EH (cell line): ENCODE measurements at places on chromosomes 3 and 15.

GRCh38 chr3:45772341-45773035 lies 23.8 kb downstream of the SLC6A20 start:
- no peak for DNase-seq

- DNase-seq: no peak
These were observed 13.3 kb downstream of the SFMBT1 start for GRCh38 chr3:53032609-53033008.

GRCh38 chr15:96325541-96326327 lies 4.8 kb upstream of the NR2F2 start:
- DNase-seq: peak; percentile 75

GRCh38 chr15:63481105-63481810 lies 23.1 kb upstream of the USP3 start:
- peak; percentile 69 for DNase-seq

DNA sequence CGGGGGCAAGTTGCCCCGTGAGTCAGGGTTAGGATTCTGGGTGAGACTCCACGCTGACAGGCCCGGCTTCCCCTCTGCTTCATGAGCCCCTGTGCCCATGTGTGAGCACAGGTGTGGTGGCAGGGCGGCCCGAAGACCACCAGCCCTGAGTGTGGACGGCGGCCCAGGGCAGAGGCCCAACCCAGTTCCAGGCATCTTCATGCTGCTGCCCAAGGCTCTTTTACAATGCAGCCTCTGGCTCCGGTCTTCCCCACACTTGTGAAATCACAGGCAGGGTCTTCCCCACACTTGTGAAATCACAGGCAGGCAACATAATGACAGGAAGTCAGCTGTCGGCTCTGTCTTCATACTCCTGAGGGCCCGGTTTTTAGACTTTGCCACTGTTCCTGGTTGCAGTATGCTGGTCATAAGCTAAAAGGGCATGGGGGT lies 78.8 kb downstream of the AAGAB start:
- DNase-seq: peak; percentile 58

- peak; percentile 45 for DNase-seq
These were observed 723 bp upstream of the DRD3 start for GRCh38 chr3:114179575-114179974.

DNA sequence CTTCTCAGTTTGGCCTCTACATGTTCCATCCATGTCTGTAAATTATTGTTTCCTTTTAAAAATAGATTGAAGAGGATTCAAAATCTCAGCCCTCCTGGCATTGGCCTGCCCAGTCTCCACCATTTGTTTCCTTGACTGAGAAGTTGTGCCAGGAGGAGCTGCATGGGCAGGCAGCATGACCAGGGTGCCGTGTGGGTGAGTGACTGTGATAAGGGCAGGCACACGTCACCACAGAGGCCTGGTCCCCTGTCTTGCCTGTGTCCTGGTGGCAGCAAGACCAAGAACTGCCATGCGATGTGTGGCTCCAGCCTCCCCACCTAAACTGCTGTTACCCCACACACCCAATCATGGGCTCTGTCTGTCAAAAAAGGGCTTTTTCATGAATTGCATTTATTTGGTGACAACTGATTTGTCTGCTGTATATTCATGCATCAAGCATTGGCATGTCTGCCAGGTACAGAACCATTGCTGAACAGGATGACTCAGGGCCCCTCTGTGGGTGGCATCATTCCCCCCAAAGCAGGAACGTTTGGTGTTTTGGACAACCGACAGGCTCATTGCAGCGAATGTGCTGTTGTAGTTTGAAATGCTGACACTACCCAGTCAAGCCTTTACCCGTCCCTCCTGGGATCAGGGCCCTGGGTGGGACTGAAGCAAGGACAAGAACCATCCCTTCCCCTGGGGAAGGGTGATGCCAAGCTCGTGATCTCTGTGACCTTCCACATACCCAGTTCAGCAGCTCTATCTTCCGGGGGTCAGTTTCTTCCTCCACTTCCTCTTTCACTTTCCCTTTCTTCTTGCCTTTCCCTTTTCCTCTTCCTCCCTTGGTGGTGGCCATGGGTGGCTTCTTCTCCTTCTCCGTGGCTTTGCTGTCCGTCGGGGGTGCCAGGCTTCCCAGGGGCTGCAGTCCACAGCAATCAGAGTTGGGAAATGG lies 51.6 kb downstream of the TRPM1 start:
- no peak for DNase-seq

DNA sequence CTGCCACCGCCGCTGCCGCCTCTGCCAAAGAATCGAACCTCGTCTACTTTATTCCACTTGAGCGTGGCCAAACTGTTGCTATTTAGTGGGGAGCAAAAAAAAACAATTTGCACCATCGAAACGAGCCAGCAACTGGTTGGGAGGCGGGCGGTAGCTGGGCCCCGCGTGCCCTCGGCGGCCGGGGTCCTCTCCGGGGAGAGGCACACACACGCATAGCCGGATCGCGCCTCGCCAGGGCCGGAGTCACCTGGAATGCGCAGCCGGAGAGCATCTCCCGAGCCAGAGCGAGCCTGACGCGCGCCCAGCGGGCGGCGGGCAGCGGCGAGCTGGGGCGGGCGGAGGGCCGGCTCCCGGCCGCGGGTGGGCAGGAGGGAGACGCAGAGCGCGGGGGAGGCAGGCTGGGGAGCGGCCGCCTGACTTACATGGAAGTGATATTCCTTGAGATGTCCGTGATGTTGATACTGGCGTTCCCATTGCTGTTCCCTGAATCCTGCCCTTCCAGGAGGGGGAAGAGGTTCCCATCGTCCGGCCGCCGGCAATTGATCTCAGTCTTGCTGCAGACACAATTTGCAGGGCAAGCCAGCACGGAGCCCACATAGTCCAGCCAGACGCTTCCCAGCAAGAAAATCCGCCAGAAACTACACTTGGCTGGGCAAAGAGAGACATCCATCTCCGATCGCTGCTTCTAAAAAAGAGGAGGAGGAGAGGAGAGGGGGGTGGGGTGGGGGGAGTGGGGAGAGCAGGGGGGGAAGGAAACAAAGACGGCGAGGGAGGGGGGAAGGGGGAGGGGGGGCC lies 858 bp downstream of the NTRK3 start:
- peak; percentile 43 for DNase-seq

DNA sequence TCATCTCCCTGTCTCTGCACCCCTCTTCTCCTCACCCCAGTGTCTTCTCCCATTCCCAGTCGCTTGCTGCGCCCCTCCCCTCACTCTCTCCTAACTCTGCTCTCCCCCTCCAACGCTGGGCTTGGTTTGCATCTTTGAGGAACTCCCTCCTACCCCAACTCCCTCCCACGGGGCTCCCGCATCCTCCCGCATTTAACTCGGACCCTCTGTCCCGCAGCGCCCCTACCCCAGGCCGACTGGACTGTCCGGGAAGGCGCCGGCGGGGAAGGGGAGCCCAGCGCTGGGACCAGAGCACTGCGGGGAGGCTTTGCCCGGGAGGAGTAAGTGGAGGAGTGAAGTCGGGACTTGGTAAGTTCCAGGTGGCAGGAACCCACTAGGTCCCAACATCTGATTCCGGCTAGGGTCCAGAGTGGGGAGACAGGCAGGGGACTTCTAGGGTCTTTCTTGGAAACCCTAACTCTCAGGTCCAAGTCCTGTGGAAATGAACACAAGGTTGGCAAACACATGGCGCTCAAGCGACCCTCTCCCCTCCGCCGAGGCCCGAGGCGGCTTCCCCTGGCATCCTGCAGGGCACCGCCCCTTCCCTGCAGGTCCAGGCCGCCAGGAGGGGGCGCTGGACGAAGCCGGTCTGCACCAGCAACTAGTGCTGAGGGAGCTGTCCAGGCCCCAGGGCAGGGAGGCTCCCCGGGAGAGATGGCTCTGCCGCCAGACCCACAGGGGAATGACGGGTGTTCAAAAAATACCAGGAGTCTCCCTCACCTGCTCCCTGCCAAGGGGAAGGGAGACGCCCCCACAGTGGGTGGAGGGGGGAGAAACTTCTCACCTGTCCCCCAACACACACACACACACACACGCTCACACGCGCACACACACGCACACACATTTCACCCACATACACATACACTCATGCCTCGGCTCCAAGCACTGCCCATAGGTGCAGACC lies 53.2 kb downstream of the LHFPL4 start:
- peak; percentile 64 for DNase-seq

- DNase-seq: no peak
These were observed 71.2 kb upstream of the IQSEC1 start for GRCh38 chr3:13144163-13145023.

GRCh38 chr15:66472176-66472999 lies 25.2 kb downstream of the SNAPC5 start:
- DNase-seq: peak; percentile 87

DNA sequence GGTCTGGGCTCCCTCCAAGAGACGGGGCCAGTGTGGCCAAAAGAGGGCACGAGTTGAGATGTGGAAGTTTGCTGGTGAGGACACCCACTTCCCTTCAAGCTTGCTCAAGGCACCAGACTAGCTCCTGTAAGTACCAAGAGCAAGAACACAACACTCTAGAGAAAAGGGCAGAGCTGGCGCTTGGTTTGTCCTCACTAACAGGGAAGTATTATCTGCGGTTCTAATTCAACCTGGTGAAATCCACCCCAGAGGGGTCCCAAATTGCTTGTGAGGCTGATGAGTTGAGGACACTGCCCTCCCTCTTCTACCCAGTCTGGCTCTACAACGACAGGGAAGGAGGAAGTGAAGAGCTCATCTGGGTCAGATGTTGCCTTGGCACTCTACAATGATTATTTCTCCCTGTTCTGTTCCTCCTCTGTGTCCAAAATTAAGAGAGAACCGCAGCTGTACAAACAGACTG lies 16.9 kb upstream of the FSIP1 start:
- no peak for DNase-seq

GRCh38 chr3:173599673-173600072 lies 202.1 kb downstream of the NLGN1 start:
- peak; percentile 91 for DNase-seq

- no peak for DNase-seq
These were observed 61.9 kb downstream of the ATP2B2 start for GRCh38 chr3:10443272-10444109.

- DNase-seq: peak; percentile 66
These were observed 2.9 kb upstream of the U2SURP start for GRCh38 chr3:142998439-142998838.

- DNase-seq: peak; percentile 63
These were observed 16.0 kb upstream of the CPEB1 start for GRCh38 chr15:82663186-82663600.

DNA sequence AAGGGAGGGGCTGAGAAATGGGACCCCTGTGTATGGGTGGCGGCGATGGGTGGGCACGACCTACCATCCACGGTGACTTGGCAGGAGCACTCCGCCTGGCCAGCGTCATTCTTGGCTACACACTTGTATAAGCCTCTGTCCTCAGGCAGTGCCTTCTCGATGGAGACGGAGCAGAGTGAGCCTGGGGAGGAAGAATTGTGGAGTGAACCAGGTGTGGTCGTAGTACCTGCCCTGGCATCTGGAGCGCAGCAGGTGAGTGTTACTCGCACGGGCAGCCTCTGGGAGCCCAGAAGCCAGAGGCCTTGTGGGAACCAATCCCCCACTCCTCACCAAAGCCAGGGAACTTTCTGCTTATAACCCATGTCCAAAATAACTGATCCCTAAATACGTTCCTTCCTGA lies 107.8 kb upstream of the HACD2 start:
- no peak for DNase-seq

DNA sequence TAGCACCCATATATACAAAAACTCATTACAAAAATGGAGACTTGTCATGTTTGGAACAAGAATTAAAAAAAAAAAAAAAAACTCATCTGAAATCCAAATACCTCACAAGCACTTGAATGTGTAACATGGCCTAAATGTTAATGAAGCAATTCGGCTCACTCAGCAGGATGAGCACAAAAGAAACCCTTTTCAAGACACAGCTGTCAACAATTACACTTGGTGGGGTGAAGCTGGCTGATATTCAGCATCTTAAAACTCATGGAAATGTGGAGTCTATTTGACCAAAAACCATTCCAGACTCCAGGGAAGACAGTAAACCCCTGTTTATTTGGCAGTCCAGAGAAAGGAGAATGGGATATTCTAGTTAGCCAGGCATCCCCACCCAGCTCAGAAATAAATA lies 205.4 kb upstream of the TSC22D2 start:
- no peak for DNase-seq

GRCh38 chr15:32834156-32834555 lies 116.4 kb downstream of the GREM1 start:
- no peak for DNase-seq

GRCh38 chr15:69720536-69720935 lies 267.9 kb downstream of the RPLP1 start:
- DNase-seq: no peak

- no peak for DNase-seq
These were observed 196.8 kb downstream of the STT3B start for GRCh38 chr3:31729573-31729972.

DNA sequence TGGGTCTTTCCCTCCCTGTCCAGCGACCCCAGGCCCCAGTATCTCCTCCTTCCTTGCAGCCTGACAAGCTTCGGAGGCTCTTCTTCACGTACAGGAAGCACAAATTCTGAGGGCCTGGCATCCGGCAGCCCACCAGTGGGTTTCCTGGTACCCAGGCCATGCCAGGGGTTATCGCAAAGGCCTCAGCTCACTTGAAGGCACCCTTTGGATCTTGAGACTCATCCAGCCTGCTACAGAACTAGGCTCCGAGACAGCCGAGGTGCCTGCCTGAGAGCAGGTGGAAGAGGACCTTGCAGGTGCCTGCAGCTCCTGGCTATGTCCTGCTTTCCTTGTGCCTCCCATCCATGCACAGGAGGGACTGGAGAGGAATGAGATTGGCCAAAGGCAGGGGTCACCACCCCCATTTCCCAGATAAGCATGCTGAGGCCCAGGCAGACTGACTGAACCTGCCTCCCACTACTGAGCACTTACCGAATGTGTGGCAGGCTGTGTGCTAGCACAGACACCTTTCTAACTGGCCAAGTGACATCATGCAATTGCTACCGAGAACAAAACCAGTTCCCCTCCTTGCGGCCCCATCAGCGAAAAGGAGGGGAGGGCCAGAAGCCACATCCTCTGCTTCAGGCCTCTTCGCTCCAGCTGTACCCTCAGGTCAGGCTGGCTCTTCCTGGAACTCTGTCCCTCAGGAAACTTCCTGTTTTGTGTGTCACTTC lies 11.2 kb downstream of the SH2D7 start:
- DNase-seq: no peak

GRCh38 chr3:20394243-20394642 lies 208.2 kb upstream of the SGO1 start:
- no peak for DNase-seq

GRCh38 chr3:53218131-53218530 lies 37.7 kb downstream of the TKT start:
- DNase-seq: no peak

DNA sequence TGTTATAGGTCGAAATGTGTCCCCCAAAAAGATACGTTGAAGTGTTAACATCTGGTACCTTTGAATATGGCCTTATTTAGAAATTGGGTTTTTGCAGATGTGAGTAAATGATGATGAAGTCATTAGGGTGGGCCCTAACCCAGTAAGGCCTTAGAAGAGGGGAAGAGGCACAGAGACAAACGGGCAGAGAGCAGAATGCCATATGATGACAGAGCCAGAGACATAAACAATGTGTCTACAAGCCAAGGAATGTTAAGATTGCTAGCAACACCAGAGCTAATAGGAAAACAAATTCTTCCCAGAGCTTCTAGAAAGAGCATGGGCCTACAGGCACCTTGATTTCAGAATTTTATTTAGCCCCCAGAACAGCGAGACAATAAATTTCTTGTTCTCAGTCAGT lies 693.1 kb upstream of the NECTIN3 start:
- peak; percentile 55 for DNase-seq

GRCh38 chr3:12443781-12444522 lies 40.3 kb upstream of the TSEN2 start:
- no peak for DNase-seq

- no peak for DNase-seq
These were observed 6.0 kb downstream of the SETD5 start for GRCh38 chr3:9403463-9403862.

- DNase-seq: peak; percentile 13
These were observed 55.2 kb upstream of the CHRNA7 start for GRCh38 chr15:31974855-31975829.
